ENCODE measurements at places on chromosomes 3 and 15.

DNA sequence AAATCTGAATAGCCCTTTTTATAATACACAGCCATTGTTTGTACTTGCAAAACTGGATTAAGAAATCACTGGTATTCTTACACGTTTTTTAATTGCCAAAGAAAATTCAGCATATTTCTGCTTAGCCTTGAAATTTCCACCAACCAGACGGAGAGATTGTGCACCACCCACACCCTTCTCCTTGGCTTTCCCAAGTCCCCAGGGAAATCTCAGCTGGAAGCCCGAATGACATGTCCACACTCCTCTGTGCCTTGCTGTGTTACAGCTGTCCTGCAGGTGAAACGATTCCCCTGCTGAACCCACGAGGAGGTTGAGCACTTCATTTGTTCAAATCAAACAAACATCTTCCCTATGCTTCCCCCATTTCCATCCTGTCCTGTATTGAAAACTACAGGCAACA lies 49.6 kb upstream of the PPARG start:
- no peak for DNase-seq

DNA sequence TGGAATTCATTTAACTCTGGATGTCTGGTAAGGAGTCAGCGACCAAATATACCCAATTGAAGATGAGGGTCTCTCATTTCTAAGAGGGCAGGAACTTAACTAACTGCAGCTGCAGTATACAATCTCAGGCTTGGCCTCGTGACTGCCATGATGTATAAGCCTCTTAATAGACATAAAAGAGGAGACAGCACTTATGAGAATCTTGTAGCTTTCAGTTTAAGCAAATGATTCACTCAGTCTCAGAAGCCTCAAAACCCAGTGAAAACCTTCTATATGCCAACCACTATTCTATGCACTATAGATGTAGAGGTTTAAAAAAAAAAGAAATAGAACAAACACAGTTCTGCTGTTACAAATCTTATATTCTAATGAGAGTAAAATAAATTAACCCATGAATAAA lies 513.9 kb downstream of the TBL1XR1 start:
- no peak for DNase-seq

DNA sequence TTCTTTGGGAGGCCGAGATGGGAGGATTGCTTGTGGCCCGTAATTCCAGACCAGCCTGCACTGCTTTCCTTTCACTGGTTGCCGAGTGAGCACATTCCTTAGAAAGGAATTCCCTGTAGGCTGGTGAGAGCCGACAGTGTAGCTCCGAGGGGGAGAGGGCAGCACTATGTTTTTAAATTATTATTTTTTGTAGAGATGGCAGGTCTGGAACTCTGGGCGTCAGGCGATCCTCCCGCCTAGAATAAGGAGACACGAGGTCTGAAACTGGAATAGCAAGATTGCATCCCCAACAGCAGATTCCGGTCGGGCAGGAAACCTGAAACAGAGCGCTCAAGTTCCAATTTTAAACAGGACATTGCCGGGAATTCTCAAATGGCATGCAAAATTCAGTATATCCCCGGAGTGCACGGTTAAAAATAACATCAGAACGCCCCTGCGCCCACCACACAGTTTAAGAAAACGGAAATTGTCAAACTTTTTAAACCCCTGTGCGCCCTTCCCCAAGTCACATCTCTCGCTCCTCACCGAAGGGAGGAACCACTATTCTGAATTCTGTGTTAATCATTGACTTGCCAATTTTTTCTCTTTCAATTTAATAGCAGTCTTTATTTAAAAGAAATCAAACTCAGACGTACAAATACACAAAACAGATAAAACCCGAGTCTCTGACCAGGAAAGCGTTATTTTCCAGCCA lies 643 bp upstream of the RNU5B-1 start:
- peak; percentile 9 for DNase-seq

- DNase-seq = no peak
These were observed 1.9 kb downstream of the SPTBN5 start for GRCh38 chr15:41891946-41892345.

DNA sequence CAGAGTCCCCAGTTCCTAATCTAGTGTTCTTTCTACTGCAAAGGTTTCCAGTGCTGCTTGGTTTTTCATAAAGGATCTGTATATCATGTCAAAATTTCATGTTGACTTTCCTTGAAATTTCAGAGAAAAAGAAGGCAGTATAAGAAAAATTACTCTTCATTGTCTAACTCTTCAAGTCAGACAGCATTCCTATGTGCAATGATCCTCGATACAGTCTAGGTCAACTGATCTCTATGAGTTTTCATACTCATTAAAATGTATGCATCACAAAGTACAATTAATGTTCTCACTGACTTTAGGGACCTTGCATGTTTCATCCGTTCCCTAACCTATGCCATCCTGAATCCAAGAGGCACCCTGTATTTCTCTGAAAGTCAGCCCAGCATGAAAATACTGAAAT lies 317.3 kb downstream of the ZBTB20 start:
- no peak for DNase-seq

- no peak for DNase-seq
These were observed 765.9 kb downstream of the NTRK3 start for GRCh38 chr15:87490666-87491065.

DNA sequence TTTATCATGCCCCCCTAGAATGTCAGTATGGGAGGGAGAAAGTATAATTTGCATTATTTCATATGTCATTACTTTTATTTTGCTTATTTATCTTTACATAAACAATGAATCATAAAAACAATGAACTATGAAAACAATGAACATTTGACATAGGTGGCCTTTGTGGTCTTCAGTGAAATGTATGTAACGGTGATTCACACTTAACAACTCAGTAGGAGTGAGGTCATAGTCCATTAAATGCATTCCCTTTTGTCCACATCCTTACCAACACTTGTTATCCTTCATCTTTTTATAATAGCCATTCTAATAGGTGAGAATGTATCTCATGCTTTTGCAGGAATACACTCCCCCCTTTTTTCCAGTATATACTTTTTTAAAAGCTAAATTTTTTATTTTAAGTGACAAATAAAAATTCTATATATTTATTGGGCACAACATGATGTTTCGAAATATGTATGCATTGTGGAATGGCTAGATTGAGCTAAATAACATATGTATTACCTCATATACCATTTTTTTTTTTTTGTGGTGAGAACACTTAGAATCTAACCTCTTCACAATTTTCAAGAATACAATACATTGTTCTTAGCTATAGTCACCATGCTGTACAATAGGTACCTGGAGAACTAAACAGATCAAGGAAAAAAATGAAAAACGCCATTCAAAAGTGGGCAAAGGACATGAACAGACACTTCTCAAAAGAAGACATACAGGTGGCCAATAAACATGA lies 189.5 kb downstream of the WDR72 start:
- no peak for DNase-seq

DNA sequence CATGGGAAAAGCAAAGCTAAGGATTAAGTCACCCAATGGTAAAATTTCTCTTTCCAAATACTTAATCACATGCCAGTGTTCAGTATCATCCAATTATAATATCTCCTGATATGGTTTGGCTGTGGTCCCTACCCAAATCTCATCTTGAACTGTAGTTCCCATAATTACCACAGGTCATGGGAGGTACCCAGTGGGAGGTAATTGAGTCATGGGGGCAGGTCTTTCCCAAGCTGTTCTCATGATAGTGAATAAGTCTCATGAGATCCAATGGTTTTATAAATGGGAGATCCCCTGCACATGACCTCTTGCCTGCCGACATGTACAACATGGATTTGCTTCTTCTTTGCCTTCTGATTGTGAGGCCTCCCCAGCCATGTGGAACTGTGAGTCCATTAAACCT lies 26.1 kb upstream of the NMB start:
- no peak for DNase-seq

GRCh38 chr15:92989470-92989869 lies 89.3 kb downstream of the CHD2 start:
- DNase-seq = no peak

DNA sequence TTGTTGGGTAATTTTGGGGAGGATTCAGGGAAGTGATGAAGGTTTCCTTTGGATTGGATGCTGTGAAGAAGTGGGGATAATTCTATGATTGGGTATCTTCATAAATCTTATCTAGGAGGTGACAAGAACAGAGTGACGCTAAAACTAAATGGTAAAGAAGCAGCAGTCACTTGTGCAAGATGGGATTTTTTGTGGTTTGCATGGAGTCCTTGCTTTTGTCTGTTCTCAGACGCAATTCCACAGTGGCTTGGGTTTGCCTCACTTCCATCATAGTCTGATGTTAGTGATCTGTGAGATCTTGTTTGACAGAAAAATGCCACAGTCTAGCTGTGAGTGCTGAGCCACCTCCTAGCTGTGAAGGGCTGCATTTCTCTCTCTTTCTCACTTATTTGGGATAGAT lies 26.9 kb downstream of the GTF2E1 start:
- no peak for DNase-seq

GRCh38 chr15:70974004-70974832 lies 81.6 kb downstream of the LRRC49 start:
- no peak for DNase-seq

DNA sequence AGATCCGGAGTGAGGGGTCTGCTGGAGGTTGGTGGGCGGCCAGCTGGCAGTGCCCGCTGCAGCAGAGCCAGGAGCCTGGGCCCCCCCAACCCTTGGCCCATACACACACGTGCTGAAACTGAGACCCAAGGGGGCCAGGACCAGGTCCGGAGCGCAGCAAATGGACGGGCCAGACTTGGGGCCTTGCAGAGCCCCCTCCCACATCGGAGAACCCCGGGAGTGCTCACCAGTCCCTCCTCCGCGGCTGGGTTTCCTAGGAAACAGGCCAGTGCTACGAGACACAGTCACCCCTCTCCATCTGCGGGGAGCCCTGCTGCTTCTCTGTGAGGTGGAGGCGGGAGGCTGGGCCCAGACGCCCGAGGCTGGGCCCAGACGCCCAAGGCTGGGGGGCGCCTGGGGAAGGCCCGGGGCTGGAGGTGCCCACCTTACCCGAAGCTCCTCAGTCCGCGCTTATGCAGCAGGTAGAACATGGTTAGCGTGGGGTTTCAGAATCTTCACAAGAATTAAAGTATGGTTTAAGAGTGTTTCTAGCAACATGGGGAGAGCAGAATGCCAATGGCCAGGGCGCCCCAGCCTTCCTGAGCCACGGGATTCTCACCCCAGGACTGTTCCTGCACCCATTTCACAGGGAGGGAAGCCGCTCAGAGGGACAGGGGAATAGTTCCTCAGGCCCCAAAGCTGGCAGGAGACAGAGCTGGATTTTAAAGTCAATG lies 135.0 kb upstream of the PRR20G start:
- DNase-seq = no peak

- DNase-seq = no peak
These were observed 501.7 kb upstream of the ARPP21 start for GRCh38 chr3:35137612-35138011.

DNA sequence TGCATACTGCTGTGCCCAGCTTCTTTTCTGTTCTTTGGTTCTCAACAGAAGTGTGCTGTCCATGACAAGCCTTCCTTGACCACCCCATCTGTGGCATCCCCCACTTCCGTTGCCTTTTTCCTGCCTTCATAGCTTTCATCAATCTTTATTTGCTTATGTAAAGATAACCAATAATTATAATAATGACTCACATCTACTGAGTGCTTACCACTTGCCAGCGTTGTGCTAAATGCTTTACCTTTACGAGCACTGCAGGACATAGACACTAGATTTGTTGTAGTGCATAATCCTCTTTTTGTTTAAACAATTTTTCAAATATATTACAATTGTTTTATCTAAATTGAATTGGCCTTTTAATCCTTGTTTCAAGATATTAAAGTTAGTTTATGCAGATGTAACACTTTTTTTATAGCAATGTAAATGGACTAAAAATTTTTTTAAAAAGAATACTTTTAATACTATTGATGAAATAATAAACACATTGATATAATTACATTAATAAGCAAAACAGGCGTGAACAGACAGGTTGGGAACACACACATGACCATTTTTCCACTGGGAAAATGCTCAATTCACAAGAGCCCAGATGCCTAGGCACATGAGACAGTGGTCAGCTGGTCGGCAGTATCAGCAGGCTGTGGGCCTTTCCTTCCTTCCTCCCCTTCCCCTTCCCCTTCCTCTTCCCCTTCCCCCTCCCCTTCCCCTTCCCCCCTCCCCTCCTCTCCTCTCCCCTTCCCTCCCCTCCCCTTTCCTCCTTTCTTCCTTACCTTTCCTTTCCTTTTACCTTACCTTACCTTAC lies 42.5 kb downstream of the TRAK1 start:
- no peak for DNase-seq

DNA sequence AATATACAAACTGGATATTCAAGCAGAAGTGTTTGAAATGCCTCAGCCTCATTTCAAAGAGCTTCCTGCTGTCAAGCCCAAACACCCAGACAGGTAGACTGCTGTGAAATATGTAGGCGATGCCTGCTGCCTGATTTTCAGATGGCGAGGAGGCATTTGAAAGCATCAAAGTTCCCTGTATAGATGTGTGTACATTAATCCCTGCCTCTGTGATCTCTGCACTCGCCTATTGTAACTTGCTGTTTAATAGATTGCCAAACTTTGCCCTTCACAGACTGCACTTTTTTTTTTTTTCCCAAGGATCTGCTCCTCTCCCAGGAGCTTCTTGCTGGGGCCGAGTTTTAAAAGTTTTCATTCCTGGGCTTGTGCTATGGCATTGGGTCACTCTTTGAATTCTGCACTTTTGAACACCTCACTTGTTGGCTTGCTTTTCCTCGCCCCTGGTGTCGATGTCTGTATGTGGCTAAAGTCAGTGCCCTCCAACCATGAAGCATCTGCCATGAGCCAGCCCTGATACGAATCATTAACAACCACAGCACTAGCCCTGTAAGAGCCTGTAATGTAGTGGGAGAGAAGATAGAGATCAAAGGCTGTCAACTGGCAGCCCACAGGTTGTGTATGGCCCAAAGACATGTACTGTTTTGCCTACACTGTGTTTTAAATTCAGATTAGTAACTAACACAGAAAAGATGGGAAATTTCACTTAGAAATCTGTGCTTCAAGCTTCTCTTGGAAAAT lies 287.6 kb upstream of the ICE2 start:
- no peak for DNase-seq

DNA sequence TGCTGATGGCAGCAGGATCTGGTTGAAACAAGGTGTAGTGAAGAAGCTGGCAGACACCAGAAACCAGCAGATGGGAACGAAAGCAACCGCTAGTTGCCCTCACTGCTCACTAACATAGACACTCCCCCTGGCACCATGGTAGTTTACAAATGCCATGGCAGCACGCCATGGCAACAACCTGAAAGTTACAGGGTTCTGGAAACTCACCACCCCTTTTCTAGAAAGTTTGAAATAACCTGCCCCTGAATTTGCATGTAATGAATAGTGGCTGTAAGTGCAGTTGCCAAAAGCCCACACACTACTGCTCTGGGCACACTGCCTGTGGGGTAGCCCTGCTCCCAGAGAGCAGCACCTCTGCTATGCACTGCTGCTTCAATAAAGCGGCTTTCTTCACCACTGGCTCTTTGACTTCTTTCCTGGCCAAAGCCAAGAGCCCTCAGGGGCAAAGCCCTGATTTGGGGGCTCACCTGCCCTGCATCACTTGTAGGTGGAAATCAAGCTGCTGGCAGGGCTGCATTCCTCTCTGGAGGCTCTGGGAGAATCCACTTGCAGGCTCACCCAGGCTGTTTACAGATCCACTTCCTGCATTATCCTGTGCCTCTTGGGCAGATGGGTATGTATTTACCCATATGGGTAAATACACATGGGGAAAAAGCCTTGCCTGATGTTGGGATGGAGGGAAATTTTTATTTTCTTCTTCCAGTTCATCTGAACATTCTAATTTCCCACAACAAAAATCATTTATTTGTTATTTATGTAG lies 2.0 kb upstream of the GP9 start:
- no peak for DNase-seq
